ENCODE measurements at places on chromosomes 2 and 18. TPM values are rescaled to one million over a fixed set of nuclear protein-coding genes. Genes with fewer than 3 reads are reported as not detected.

Gene SPATA3
- total RNA-seq: not detected

Gene FBXO48
- 0.46 TPM for total RNA-seq

Gene GALNT1
- 47.4 TPM for total RNA-seq

Gene IL36G
- 0.30 TPM for total RNA-seq

Gene TAF4B
- 8.2 TPM for total RNA-seq

Gene GAL3ST2
- total RNA-seq: 0.18 TPM

- no peaks in the 10 kb centered on the region for H3K27me3 ChIP-seq
- H3K36me3 ChIP-seq: no peaks in the 10 kb centered on the region
- no peak overlapping the region for H3K27ac ChIP-seq
- no peak overlapping the region for H3K4me3 ChIP-seq
Observed at GRCh38 chr2:64727843-64728463, 74.2 kb upstream of the SERTAD2 start.

DNA sequence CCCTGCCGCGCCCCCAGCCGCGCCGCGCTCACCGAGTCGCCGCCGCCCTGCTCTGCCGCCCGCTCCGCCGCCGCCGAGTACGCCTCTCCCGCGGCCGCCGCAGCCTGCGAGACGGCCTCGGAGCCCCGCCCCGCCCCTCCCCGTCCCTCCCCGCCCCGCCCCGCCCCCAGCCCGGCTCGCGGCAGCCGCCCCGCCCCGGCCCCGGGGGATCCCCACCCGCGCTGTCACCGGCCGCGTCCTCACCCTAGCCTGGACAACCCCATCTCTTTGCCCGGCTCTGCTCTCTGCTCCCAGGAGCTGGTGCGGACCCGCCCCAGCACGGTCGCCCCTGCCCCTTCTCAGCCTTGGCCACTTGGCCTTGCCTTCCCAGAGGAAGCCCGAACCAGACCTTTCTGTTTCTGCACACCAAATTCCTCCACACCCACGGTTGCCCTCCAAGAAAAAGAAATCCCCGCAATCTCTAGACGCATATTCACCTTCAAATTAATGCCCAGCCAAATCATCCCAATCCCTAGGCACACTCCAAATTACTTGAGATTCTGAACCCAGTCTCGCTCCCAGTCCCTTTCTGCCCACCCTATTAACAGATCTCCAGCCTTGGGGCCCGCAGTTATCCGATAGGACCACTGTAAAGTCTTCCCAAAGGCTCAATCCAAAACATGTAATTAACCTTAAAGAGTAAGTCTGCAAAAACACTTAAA, at the start of gene CYRIA:
CYRIA (minus strand) TSS at position 87 of the 701 bp plus-strand sequence. CDS start 77,715 bp downstream, outside the sequence.
- H3K4me3 ChIP-seq: peak within 1 kb of the TSS; percentile 37
- DNase-seq: peak; percentile 47
- H3K27me3 ChIP-seq: peaks cover 4% of the 10 kb centered on the region
- peaks cover 2% of the 10 kb centered on the region for H3K4me1 ChIP-seq
- H3K36me3 ChIP-seq: no peaks in the 10 kb centered on the region
- no peak within 1 kb of the TSS for H3K27ac ChIP-seq

- H3K4me1 ChIP-seq: no peaks in the 10 kb centered on the region
- DNase-seq: no peak
- H3K27me3 ChIP-seq: no peaks in the 10 kb centered on the region
- no peak overlapping the region for H3K4me3 ChIP-seq
- no peak overlapping the region for H3K27ac ChIP-seq
Observed at GRCh38 chr2:174524527-174524926, 37.7 kb upstream of the GPR155 start.

GRCh38 chr2:230570987-230571386, 141.7 kb upstream of the CAB39 start:
- H3K4me1 ChIP-seq: no peaks in the 10 kb centered on the region
- H3K36me3 ChIP-seq: no peaks in the 10 kb centered on the region
- DNase-seq: no peak
- no peak overlapping the region for H3K27ac ChIP-seq

DNA sequence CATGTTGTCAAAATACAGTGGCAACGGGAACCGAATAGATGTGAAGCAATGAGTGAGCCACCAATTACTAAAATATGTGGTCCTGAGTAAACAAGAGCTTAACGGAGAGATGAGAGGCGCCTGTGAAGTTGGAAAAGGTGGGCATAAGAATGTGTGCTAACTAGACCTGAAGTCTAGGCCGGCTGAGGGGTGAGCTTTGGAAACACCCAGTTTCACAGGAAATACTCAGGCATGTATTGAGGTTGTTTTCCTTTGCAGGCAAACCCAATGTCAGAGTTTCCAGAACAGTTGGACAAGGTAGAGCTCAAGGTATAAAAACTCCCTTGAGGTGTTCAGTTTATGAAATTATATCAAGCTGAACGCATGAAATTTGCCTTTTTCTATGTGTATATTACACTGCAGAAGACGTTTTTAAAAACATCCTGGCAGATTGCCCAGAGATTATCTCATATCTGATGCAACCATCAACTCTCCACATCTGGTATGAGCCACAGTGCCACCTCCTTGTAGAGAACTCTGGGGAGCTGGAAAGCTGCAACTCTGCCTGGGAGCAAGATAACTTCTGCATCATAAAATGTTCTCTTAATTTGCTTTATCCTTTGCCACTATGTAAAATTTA, 3.9 kb upstream of the WDSUB1 start:
- H3K36me3 ChIP-seq: no peaks in the 10 kb centered on the region
- no peaks in the 10 kb centered on the region for H3K27me3 ChIP-seq
- H3K4me1 ChIP-seq: peaks cover 18% of the 10 kb centered on the region
- H3K27ac ChIP-seq: no peak overlapping the region

DNA sequence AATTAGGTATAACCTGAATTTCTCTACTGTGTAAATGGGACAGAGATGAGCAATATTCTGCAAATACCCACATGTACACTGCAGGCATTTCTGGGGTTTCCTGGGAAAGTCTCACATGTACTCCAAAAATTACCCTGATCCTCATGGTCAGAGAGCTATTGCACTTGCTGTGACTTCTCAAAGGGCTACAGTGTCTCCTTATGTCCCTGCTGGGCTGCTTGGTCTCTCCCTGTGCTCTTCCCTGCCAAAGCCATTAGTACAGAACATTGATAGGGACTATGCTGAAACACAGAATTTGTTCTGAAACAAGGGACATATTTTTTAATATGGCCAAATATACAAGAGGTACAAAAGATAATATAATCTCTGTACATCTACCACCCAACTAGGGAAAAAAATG, 924.4 kb upstream of the NXPH2 start:
- H3K27ac ChIP-seq: no peak overlapping the region
- no peaks in the 10 kb centered on the region for H3K36me3 ChIP-seq
- H3K27me3 ChIP-seq: no peaks in the 10 kb centered on the region
- no peaks in the 10 kb centered on the region for H3K4me1 ChIP-seq
- no peak for DNase-seq
- H3K4me3 ChIP-seq: no peak overlapping the region

DNA sequence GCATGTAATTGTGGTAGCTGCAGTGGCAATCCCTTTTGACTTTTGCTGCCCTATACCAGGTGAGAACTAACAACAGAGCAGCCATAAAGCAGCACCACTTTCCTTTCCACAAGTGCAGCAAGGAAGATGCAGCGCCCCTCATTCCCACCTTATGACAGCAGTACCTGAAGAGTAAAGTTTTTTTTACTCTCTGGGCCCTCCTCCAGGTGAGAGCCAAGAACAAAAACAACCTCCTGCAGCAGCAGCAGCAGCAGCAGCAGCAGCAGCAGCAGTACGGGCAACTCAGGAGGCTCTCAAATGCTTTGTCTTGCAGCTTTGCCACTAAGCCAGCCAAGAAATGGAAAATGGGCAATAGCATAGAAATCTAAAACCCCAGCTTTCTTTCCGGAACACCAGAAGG, 397.5 kb downstream of the FIGN start:
- H3K27ac ChIP-seq: no peak overlapping the region
- no peaks in the 10 kb centered on the region for H3K36me3 ChIP-seq
- H3K27me3 ChIP-seq: no peaks in the 10 kb centered on the region
- DNase-seq: no peak
- H3K4me3 ChIP-seq: no peak overlapping the region

- H3K4me1 ChIP-seq: no peaks in the 10 kb centered on the region
- no peaks in the 10 kb centered on the region for H3K36me3 ChIP-seq
- H3K4me3 ChIP-seq: no peak overlapping the region
- no peaks in the 10 kb centered on the region for H3K27me3 ChIP-seq
Observed at GRCh38 chr2:19320813-19321212, 37.6 kb downstream of the OSR1 start.

DNA sequence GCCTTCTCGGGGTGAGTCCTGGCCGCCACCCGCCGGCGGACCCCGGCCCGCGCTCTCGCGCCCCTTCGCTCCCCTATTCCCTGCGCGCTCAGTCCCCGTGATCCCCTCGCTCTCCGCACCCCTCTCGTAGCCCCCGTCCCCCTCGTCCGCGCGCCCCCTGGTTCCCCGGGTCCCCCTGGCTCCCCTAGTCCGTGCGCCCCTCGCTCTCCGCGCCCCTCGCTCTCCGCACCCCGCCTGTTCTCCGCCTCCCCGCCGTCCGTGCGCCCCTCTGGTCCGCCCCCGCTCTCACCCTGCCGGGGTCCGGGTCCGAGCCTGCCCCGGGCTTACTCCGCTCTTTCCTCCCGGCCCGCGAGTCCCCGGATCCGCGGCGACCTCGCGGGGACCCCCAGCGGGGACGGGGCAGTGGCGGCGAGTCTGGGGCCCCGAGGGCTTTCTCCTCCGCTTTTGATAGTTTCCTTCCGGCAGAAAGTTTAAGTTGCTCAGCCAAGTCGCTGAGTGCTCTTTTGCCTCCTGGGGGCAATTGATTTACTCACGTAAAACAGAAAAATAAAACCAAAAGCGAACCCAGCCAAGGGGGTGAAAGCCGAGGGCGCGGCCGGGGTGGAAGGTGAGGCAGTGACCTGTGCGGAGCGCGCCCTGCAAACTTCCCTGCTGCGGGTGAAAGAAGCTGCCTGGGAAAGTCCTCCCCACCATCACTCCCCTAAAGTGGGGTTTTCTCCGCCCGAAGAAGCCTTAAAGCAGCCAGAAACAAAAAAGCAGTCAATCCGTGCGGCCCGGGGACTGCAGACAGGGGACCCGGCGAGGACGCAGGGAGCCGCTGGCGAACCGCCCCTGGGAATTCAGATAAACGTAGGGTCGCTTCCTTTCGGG, 568 bp downstream of the RAB31 start:
- no peaks in the 10 kb centered on the region for H3K4me1 ChIP-seq
- peak; percentile 35 for DNase-seq
- H3K4me3 ChIP-seq: peak overlapping the region; percentile 92
- peaks cover 6% of the 10 kb centered on the region for H3K27me3 ChIP-seq
- H3K27ac ChIP-seq: no peak overlapping the region

GRCh38 chr2:236787885-236788284, 218.3 kb downstream of the ACKR3 start:
- no peaks in the 10 kb centered on the region for H3K4me1 ChIP-seq
- no peaks in the 10 kb centered on the region for H3K27me3 ChIP-seq
- DNase-seq: no peak

- H3K27ac ChIP-seq: no peak overlapping the region
- DNase-seq: no peak
- H3K27me3 ChIP-seq: no peaks in the 10 kb centered on the region
- H3K4me1 ChIP-seq: no peaks in the 10 kb centered on the region
Observed at GRCh38 chr2:191311627-191312026, 66.4 kb downstream of the MYO1B start.

- H3K27me3 ChIP-seq: no peaks in the 10 kb centered on the region
- no peaks in the 10 kb centered on the region for H3K36me3 ChIP-seq
- DNase-seq: peak; percentile 20
- peak overlapping the region; percentile 59 for H3K27ac ChIP-seq
Observed at GRCh38 chr2:62150597-62151305, 45.2 kb upstream of the B3GNT2 start.

DNA sequence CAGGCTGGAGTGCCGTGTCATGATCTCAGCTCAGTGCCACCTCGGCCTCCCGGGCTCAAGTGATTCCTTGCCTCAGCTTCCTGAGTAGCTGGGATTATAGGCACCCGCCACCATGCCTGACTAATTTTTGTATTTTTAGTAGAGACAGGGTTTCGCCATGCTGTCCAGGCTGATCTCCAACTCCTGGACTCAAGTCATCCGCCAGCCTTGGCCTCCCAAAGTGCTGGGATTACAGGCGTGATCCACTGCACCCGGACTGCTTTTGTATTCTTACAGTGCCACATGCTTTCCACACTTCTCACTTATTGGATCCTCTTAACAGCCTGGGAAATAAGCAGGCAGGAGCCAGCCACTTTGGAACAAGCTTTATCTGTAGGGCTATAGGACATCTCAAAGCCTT, 25.3 kb upstream of the BCL2L11 start:
- H3K36me3 ChIP-seq: no peaks in the 10 kb centered on the region
- H3K27ac ChIP-seq: no peak overlapping the region
- no peak for DNase-seq
- H3K4me1 ChIP-seq: no peaks in the 10 kb centered on the region
- H3K4me3 ChIP-seq: no peak overlapping the region
- no peaks in the 10 kb centered on the region for H3K27me3 ChIP-seq

- H3K4me3 ChIP-seq: no peak overlapping the region
- no peaks in the 10 kb centered on the region for H3K27me3 ChIP-seq
- no peaks in the 10 kb centered on the region for H3K4me1 ChIP-seq
- peaks cover 38% of the 10 kb centered on the region for H3K36me3 ChIP-seq
Observed at GRCh38 chr2:127278959-127279358, 15.0 kb downstream of the ERCC3 start.

DNA sequence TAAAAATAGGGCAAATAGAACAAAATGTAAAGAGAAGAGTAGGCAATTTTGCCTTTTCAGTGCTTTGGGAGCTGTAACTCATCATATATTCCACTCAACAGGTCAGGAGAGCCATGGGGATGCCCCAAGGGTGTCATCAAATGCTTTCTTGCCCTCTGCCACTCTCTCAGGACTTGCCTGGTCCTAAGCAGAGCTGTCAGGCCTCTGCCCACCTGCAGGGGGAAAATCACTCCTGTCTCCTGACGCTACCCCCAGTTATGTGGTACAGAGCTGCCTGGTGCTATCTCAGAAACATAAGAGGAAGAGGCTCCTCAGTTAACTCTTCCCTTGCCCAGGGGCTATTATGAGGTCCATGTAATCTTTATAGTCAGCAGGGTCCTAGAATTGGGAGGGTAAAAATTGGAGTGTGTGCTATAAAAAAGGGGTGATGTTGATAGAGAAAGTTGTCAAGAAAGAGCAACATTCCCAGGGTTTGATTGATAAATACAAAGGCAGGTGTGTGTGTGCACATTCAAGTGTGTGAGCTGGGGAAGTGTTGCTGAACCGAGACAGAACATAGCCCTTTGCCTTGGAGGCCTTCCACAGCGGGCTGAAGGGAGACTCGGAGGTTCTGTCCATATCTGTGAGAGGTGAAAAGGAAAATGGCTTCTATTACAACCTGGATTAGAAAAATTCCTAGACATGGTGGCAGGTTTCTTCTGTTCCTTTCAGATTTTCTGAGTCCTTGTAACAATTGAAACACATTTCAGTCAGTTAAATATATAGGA, 25.4 kb downstream of the PTPRM start:
- DNase-seq: peak; percentile 40
- no peak overlapping the region for H3K4me3 ChIP-seq
- no peaks in the 10 kb centered on the region for H3K36me3 ChIP-seq
- H3K4me1 ChIP-seq: peaks cover 13% of the 10 kb centered on the region
- H3K27me3 ChIP-seq: no peaks in the 10 kb centered on the region

GRCh38 chr2:19865151-19865550, 36.6 kb downstream of the TTC32 start:
- H3K27me3 ChIP-seq: peaks cover 27% of the 10 kb centered on the region
- DNase-seq: no peak
- no peaks in the 10 kb centered on the region for H3K4me1 ChIP-seq
- H3K4me3 ChIP-seq: no peak overlapping the region

Data from cardiac muscle cell (in vitro differentiated cells and primary cell).